Activated gamma-delta T cell treated with Interleukin-2 at 50 U/mL for 16 hours (primary cell): ENCODE measurements at places on chromosomes 3 and 15.

GRCh38 chr3:58591517-58592510, 14.6 kb upstream of the FAM107A start:
- DNase-seq, result no peak

GRCh38 chr15:58773024-58773423, 1.9 kb downstream of the MINDY2 start:
- DNase-seq, result no peak

- DNase-seq, result no peak
These were observed 17.7 kb upstream of the SHISA5 start for GRCh38 chr3:48521635-48522034.

- no peak for DNase-seq
These were observed 93.1 kb downstream of the MYLK start for GRCh38 chr3:123791073-123791370.

- no peak for DNase-seq
These were observed 112.9 kb upstream of the SLC6A11 start for GRCh38 chr3:10702961-10703740.
